ENCODE measurements at places on chromosomes 5 and 9. TPM values are rescaled to one million over a fixed set of nuclear protein-coding genes. Genes with fewer than 3 reads are reported as not detected.

SNCAIP gene
- 0.08 TPM for polyA plus RNA-seq

DOK3 gene
- polyA plus RNA-seq: 2.2 TPM

FCN2 gene
- polyA plus RNA-seq: not detected

GRCh38 chr9:77907585-77907984 is 124.0 kb downstream of the GNAQ start:
- H3K27ac ChIP-seq: no peak overlapping the region
- no peaks in the 10 kb centered on the region for H3K27me3 ChIP-seq
- H3K4me1 ChIP-seq: peaks cover 14% of the 10 kb centered on the region
- DNase-seq: no peak

GRCh38 chr5:130616161-130616560 is 548.9 kb downstream of the HINT1 start:
- H3K36me3 ChIP-seq: no peaks in the 10 kb centered on the region
- no peak overlapping the region for H3K27ac ChIP-seq
- H3K27me3 ChIP-seq: no peaks in the 10 kb centered on the region
- no peak overlapping the region for H3K4me3 ChIP-seq
- DNase-seq: no peak

DNA sequence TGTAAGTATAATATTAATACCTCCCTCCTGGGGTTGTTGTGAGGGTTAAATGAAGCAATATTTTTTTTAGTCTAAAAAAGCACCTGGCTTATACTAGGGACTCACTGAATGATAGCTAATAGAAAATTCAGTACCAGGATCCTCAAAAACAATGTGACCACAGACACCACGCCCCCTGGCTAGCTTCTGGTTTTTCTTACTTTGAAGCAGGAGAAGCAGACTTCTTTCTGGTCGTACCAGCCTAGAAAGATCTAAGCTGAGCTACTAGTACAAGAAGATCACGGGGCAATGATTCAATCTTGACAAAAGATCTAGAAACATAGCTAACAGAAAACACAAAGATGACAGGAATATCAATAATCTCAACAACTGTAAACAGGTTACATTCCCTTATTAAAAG is 218.5 kb upstream of the SLC30A5 start:
- no peak for DNase-seq
- no peaks in the 10 kb centered on the region for H3K36me3 ChIP-seq
- no peaks in the 10 kb centered on the region for H3K27me3 ChIP-seq

DNA sequence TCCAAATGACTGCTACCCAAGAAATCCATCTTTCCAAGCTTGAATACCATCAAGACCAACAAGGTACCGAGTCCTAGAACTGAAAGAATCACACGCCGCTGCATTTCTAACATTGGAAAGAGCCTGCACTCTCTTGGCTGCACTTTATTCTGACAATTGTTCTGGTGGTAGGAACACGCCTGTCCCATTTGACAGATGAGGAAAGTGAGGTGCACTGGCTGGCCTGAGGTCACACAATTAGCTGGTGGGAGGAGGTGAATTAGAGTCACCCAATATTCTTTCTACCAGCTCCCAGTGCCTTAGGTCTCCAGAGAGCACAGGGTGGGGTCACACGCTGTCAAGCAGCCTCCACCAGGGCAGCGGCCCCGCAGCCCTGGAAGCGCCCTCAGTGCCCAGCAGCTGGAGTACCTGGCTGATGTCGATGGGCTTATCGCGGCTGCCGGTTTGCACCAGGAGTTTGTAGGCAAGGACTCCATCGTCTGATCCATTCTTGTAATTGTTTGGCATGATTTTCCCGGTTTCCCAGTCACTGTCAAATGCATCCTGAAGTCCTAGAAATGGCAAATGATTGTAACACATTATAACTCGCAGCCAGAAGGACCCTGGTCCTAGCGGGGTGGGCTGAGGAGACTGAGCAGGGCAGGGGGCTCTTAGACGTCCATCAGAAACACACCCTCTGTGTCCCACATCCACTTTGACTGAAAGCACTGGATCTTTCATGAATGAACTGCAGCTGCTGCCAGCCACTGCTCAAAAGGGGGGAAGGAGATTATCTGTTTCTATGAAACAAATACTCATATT is 55.1 kb downstream of the PTCH1 start:
- no peak overlapping the region for H3K4me3 ChIP-seq
- H3K4me1 ChIP-seq: peaks cover 13% of the 10 kb centered on the region
- no peak for DNase-seq
- peaks cover 10% of the 10 kb centered on the region for H3K36me3 ChIP-seq

- H3K27me3 ChIP-seq: no peaks in the 10 kb centered on the region
- DNase-seq: no peak
- H3K36me3 ChIP-seq: no peaks in the 10 kb centered on the region
- H3K4me1 ChIP-seq: peaks cover 13% of the 10 kb centered on the region
- no peak overlapping the region for H3K4me3 ChIP-seq
- H3K27ac ChIP-seq: peak overlapping the region; percentile 55
Observed at GRCh38 chr5:65986050-65986451, 59.7 kb downstream of the ERBIN start.

DNA sequence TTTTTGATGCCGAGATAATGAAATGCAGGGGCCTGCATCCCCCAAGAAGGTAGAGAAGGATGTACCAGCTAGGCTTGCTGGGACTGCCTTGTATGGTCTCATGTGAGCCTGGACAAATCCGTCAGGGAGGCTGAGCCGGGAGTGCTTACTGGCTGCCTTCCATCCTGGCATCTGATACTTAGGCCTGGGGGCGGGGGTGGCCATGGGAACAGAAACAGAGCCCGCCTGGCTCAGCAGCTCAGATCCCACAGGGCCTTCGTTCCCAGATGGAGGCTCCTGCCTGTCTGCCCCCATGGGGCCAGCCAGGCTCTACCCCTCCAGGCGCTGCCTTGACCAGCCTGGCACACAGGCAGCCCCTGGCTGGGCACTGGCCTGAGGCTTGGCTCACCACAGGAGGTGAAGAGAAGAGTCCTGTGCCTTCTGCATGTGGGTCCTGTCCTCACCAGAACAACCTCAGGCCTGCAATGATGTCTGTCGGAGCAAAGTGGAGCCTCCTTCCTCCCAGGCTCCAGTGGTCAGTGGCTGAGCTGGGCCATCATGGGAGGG is 10.5 kb upstream of the SPATA31E1 start:
- no peak overlapping the region for H3K27ac ChIP-seq
- no peaks in the 10 kb centered on the region for H3K27me3 ChIP-seq
- no peak overlapping the region for H3K4me3 ChIP-seq

Measured in SK-N-SH (cell line).